Right kidney (tissue), 9 donors: ENCODE measurements at places on chromosomes 7 and 10.

- DNase-seq, result no peak
Observed at GRCh38 chr10:88526501-88527105, 56.5 kb downstream of the RNLS start.

DNA sequence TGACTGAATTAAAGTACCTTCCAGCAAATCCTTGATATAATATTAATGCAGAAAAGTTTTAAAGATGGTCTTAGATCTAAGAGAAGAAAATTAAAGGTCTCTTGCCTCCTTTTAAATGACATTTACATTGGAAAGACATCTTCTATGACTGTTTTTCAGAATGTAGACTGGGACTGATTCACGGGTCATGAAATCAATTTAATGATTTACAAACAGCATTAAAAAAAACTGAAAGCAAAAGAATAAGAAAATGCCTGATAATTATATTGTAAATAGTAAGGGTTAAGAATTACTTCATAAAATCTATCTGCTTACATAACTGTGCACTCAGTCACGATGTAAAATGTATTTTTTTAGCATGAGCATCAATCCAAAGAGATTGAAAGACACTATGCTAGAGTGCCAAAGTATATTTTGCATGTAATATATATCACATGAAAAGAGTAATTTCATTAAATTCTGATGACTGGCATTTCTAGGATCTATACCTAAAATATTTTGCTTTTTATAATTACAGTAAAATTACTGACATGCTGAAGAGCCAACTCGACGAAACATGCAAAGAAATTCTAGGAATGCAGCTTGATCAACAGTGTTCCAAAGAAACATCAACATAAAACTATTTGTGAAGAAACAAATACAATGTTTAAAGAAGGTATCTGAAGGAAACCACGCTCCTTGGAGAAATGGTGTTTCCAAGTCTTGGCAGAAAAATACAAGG lies 35.1 kb downstream of the RTKN2 start:
- no peak for DNase-seq

- DNase-seq, result no peak
Observed at GRCh38 chr7:117986645-117987269, 113.5 kb upstream of the CTTNBP2 start.

GRCh38 chr10:15146366-15146765 lies 22.1 kb downstream of the NMT2 start:
- no peak for DNase-seq

- DNase-seq, result no peak
Observed at GRCh38 chr10:79025199-79025832, 43.5 kb upstream of the ZMIZ1 start.

DNA sequence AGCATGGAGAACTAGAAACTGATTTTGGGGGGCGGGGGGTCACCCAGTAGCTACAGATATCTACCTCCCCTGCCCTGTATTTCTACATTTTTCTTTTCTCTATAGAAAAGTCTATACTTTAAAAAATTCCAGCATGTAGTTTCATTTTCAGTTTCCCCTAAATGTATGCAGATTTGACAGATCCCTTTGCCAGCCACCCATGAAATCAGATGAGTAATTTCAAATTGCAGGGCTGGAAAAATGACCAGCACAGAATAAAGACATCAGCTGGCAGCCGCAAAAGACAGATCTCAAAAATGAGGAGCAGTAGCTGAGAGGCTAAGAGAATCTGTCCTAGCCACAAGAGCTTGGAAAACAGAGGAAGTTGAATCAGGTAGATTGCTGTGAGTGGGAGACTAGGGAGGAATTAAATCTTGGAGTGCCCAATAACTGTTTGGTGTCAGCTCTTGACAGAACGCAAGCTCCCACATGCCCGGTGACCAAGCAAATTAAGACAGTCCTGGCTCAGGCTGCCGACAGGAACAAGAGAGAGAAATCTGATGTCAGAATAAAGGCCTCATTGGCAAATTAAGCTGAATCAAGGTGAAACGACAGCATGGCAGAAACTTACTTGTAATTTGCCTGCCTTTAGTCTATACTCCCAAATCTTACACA lies 24.5 kb downstream of the ADRB1 start:
- no peak for DNase-seq

- DNase-seq, result no peak
Observed at GRCh38 chr10:89870936-89871335, 169.5 kb downstream of the KIF20B start.

GRCh38 chr7:35021445-35021844 lies 15.8 kb downstream of the DPY19L1 start:
- DNase-seq, result no peak

DNA sequence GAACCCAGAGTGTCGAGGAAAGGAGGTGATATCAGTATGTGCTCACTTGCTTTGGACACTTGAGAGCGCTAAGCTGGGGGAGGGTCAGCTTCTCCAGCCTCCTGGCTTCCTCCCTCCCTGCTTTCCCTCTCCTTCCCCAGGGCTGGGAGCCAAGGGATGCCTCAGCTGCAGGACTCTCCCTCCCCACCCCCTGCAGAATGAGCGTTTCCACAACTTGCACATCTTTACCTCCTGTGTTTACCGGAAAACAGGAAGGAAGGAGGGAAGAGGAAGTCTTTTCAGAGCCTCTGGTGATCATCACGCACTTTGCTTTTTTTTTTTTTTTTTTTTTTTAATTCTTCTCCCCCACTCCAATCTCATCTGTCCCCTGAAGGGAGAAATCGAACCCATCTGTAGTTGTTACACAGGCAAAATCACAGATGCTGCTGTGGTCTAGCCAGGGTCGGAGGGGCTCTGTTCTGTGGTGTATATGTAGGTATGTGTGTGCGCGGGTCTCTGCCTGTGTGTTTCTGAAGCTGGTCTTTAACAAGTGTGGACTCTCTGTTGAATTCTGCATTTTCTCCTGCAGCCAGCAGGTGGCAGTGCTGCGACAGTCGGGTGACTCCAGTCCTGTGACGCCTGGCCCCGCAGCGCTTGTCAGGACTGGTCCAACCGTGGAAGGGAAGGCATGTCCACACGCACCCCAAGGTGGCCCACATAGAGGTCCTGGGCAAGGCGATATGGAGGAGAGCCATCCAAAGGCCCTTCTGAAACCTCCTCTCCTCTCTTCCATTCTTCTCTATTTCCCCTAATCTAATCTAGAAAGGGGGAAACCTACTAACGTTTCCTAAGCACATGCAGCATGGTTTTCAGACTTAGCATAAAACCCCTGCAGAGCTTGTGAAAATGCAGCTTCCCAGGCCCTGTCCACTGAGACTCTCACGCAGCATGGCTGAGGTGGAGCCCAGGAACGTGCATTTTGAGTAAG lies 257.6 kb downstream of the PLXNA4 start:
- peak; percentile 77 for DNase-seq

DNA sequence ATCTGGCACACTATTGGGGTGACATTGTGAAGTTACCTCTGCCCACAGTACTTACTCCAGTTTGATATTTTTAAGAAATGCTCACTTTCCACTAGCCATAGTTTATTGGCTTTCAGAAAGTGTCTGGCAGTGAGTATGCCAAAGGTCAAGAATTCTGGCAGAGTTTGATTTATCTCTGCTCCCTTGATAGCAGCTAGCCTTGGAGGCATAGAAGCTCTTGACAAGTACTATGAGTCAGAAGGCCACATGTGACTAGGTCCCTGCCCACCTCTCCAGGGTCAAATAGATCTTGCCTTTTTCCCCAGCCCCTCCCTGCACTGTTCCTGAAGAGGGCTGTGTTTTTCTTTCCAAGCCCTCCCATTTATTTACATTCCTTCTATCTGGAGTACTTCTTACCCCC lies 202.2 kb downstream of the AUTS2 start:
- no peak for DNase-seq

GRCh38 chr7:82598958-82599357 lies 155.4 kb upstream of the CACNA2D1 start:
- DNase-seq, result no peak

DNA sequence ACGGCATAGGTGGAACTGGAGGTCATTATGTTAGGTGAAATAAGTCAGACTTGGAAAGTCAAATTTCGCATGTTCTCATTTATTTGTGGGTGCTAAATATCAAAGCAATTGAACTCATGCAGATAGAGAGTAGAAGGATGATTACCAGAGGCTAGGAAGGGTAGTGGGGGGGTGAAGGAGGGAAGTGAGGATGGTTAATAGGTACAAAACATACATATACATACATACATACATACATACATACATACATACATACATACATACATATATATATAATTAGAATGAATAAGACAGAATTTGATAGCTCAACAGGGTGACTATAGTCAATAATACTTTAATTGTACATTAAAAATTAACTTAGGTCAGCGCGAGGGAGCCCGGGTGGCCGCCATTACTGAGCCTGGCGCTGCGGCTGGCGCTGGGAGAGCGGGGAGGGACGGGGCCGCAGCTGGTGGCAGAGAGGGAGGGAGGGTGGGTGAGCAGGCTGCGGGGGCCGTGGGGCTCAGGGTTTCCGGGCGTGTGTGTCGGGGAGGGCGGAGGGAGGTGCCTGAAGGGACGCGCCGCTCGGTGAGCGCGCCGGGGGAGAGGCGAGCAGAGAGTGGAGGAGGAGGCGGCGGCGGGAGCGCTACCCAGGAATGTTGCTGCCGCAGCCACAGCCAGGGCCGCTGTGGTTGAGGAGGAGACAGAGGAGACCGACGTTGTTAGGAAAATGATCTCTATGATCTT lies 85.8 kb upstream of the EGFR start:
- peak; percentile 65 for DNase-seq

GRCh38 chr10:96275685-96276418 lies 4.5 kb upstream of the BLNK start:
- DNase-seq, result no peak
